ENCODE measurements at places on chromosomes 5 and 9.

GRCh38 chr5:52956014-52956413 lies 33.1 kb upstream of the ITGA2 start:
- no peak for DNase-seq

DNA sequence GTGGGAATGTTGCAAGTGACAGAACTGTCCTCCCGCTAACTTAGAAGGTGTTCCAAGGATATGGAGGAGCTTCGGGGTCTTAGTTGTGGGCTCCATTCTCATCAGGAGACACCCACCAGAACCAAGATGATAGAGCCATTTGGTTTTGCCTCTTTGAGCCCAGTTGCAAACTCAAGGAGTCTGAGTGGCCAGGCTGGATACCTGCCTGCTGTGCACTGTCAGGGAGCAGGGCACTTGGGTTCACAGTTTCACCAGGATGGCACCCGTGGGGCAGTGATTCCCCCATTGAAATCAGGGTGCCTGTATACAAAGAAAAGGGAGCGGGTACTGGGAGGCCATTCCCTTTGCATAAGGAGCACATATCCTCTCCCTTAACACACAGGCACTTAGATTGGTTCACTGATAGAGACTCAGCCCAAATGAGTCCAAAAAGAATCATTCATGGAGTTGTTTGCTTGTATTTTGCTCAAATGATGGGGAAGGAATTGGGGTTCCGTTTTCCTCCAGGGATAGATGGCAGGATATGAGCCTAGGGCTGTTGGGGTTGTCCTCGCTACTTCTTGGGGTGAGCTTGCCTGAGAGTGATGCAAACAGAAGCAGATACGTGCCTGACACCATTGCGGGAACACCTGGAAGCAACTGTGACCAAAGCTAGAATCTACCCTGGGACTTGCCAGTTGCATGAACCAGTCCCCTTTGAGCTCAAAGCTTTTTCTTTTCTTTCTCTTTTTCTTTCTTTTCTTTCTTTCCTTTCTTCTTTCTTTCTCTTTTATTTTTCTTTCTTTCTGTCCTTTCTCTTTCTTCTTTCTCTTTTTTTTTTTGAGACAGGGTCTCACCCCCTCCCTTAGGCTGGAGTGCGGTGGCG lies 1.3 kb upstream of the PRR7 start:
- DNase-seq: no peak

DNA sequence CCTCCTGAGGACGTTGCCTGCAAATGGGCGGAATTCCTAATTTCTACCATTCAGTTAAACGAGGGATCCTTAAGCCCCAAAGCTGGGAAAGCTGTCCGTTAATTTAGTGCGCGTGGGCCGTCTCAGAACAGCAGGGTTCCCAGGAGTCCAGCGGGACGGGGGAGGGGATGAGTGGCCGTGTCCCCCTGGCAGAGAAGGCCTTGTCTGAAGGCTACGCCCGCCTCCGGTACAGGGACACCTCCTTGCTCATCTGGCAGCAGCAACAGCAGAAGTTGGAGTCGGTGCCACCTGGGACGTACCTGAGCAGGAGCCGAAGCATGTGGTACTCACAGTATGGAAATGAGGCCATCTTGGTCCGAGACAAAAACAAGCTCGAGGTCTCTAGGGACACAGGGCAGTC lies 1.3 kb downstream of the BRD3OS start:
- DNase-seq: no peak

DNA sequence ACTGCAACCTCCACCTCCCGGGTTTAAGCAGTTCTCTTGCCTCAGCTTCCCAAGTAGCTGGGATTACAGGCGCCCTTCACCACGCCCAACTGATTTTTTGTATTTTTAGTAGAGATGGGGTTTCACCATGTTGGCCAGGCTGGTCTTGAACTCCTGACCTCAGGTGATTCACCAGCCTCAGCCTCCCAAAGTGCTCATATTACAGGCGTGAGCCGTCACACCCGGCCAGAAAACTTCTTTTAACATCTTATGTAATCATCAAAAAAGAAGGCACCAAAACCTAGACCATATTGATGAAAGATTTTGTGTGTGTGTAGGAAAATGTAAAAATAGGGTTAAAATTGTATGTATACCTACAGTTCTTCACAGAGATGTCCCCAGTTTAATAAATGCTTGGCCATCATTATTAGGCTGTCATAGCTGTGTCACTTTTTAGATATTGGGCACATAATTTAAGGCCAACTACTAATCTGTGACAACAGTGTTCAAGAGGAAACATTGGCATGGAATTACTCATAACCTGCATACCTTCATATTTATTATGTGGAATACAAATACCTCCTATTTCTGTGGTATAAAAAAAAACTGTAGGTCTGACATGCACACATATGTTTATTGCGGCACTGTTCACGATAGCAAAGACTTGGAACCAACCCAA lies 44.4 kb downstream of the RAD50 start:
- no peak for DNase-seq

- no peak for DNase-seq
Measured at GRCh38 chr9:113247640-113248039, 26.3 kb downstream of the SLC31A1 start.

- DNase-seq: no peak
Measured at GRCh38 chr9:84759804-84760203, 90.3 kb downstream of the NTRK2 start.

DNA sequence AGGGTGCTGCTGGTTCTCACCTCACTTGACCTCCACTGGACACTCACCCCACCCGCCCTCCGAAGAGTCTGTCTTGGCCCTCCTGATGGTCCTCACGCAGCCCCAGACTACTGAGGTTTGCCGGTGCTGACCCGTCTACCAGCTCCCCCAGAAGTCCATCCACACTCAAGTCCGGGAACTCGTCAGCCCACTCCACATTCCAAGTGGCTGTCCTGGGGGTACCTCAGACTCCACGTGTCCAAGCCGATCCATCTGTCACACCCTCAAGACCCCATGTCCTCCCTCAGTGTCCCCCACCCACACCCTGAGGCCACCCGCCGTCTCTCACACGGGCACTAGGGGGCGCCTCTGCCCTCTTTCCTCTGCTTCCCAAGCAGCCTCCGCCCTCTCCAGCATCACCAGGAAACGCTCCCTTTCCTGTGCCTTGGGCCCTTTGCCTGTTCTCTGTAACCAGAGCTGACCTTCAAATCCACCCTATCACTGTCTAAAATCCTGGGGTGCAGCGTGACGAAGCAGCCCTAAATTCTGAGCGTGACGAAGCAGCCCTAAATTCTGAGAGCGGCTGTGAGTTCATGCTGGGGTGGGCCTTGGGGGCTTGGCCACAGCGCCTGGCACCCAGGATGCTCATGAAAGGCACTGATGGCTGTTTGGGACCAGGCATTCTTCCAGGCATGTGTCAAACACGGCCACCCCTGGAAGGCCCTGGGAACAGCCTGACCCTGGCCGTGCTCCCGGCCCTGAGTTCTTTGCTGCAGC lies 95.7 kb downstream of the KCNT1 start:
- DNase-seq: peak; percentile 12

DNA sequence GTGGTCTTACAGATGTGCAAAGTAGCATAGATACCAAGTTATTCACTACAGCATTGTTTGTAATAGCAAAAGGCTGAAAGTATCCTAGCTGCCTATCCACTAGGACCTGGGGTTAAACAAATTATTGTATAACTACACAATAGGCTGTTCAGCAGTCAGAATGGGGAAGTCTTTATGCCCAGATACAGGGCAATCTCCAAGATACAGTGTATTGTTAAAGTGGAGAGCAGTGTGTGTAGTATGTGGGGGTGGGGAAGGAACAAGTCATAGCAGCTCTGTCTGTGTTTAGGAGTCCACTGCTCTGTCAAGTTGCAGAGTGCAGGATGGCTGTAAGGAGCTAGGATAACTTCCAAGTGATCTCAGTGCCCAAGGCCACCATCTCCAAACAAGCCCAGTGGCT lies 5.5 kb downstream of the PCYOX1L start:
- no peak for DNase-seq

DNA sequence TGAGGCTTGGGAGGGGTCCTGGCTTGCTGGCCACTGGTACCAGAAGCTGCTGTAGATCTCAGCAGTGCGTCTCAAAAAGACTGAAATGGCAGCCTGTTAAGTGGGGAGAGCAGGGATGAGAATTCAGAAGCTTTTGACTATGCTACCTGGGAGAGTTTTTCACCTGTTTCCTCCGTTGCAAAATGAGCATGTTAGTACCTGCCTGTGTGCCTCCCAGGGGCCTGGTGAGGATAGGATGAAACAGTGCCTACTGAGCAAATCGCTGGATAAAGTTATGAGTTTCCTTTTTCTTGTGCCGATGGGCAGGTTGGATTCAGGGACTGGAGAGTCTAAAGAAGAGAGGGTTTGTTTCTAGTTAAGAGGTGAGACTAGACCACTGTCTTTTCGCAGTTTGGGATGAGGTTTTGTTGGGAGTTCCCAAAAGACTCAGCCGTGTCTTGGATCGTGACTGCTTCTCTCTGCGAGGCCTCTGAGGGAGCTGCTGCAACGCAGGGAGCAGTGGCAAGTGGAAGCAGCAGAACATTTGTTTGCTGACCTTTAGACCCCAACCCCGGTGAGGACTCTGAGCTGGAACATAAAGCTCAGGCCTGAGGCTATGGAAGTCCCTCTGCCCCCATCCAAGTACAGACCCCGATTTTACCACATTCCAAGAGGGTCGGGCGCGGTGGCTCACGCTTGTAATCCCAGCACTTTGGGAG lies 1.4 kb downstream of the RALGPS1 start:
- no peak for DNase-seq

DNA sequence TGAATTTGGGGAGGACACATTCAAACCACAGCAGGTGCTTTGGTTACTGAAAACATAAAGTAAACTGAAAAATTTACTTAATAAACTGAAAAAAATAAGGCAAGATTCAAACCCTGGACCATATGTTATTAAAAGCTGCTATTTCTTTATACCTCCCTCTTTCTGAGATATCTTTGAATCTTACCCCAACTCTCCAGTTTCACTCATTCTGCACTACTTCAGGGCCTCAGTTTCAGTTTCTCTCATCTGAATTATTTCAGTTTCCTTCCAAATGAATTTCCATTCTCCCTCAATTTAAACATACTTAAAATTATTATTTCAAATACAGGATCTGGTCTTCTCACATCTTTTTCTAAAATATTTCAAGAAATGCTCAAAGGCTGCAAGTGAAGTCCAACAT lies 4.9 kb upstream of the OXCT1 start:
- no peak for DNase-seq

- no peak for DNase-seq
Measured at GRCh38 chr5:110477911-110478310, 248.6 kb downstream of the TMEM232 start.

DNA sequence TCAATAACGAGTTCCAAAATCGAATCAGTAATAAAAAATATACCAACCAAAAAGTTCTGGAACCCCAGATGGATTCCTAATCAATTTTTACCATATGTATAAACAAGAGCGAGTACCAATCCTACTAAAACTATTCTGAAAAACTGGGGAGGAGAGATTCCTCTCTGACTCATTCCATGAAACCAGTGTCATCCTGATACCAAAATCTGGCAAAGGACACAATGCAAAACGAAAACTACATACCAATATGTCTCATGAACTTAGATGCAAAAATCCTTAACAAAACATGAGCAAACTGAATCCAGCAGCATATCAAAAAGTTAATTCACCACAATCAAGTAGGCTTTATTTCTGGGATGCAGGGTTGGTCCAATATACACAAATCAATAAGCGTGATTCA lies 30.5 kb upstream of the MACIR start:
- DNase-seq: no peak

DNA sequence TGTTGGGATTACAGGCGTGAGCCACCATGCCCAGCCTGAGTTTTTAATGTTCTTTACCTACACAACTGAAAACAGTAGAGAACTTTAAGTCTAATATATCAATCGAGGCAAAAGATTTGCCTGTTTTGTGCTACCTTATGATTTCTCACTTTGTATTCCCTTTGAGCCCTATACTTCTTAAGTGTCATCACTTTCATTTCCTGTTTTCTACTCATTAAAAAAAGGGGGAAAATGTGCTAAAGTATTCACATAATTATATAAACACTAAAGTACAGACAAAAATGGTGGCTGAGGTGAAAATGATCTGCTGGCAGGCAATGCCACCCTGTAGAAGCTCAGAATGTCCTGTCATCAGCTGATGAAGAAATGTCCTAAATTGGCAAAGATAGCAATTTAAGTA lies 23.6 kb downstream of the ATG10 start:
- DNase-seq: no peak

DNA sequence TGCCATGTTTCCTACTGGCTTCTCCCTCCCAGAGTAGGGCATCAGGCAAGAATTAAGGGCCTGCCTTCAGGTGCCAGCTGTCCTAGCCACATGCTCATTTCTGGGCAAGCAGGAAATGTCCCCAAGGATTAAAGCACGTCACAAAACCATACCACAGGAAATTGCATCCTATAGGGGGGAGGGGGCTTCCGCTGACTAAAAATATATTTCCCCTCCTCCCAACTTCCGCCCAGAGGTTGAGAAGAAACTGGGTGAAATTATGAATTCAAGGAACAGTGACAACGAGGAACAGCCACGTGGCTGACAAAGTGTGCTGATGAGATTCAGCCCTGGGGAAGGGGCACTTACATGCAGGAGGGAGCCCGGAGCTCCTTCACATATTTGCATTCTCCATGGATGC lies 4.1 kb downstream of the HBEGF start:
- DNase-seq: no peak

DNA sequence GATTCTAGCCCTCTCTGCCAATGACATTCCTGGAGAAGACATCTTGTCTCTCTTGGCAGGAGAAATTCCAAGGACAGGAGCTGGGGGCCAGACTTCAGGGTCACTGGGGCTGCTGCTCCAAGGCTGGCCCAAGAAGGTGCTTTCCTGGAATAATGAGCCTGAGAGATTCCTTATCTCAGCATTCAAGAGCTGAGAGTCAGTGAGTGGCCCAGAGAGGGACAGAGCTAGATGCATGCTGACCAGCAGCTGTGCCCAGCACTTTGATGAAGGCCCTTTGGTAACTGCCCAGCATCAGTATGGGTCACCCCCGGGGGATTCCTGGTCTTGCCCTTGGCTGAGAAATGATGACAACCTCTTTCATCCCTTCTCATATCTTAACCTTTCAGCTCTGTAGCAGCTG lies 47.7 kb upstream of the CTNNA1 start:
- no peak for DNase-seq

DNA sequence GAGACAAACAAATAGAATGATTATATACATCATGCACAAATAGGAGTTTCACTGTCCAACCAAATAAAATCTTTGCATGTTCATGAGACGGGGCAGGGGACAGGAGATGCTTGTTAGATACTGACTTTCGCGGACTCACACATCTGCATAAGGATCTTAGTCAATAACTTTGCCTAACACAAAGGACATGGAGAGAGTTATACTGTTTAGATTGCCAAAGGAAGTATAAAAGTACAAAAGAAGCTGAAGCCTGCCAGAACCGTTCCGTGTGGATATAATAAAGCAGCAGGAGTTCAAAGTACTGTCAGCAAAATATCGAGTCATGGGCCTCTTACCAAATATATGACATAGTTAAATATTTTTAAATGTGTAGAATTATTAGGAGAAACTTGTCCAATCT lies 1148.4 kb downstream of the EFNA5 start:
- no peak for DNase-seq
